ENCODE measurements at places on chromosomes 2 and 18.
A peak's percentile ranks its signal among the peaks of the same experiment; 100 is the strongest.

GRCh38 chr2:176088048-176088936, 4.2 kb upstream of the HOXD13 start:
- DNase-seq: peak; percentile 40

GRCh38 chr18:24446953-24447538, 13.4 kb upstream of the HRH4 start:
- DNase-seq: no peak

DNA sequence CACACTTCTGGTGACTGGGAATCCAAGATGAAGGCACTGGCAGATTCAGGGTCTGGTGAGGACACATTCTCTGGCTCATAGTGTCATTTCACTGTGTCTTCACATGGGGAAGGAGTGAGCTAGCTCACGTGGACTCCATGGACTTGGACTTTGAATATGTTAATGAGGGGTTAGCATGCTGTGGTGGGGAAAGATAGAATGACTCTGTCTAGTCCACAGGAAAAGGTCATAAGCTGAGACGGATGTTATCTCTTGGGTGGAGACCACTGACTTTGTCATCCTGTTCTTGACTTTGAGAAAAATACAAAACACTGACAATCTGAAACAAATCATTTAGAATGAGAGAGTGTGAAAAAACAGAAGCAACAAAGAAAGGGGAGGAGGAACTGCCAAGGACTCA, 145.9 kb downstream of the PIK3C3 start:
- no peak for DNase-seq

- DNase-seq: no peak
These were observed 911 bp upstream of the PTPRM start for GRCh38 chr18:7566244-7566566.

- DNase-seq: no peak
These were observed 2.1 kb downstream of the CTDP1 start for GRCh38 chr18:79681484-79682387.

DNA sequence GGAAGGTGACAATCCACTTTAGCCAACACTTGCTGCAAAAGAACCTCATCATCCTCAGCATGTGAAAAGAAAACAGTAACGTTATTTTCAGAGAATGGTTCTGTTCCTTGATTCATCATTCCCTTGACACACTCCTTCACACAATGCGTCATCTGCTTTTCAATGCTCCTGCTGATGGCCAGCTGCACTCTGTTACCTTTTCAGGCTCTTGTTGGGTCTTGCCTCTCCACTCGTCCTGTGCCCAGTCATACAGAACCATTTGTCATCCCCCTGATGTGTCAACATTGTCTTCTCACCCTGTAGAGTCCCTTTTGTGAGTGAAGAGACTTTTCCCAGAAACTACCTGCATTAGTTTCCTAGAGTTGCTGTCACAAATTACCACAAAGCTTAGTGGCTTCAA, 12.2 kb upstream of the DTNA start:
- no peak for DNase-seq
